Stimulated activated CD8-positive, alpha-beta memory T cell treated with anti-CD3 and anti-CD28 coated beads, Interleukin-2, amount 100 ng/mL, for 1 hour (primary cell): ENCODE measurements at places on chromosomes 16 and 17.

DNA sequence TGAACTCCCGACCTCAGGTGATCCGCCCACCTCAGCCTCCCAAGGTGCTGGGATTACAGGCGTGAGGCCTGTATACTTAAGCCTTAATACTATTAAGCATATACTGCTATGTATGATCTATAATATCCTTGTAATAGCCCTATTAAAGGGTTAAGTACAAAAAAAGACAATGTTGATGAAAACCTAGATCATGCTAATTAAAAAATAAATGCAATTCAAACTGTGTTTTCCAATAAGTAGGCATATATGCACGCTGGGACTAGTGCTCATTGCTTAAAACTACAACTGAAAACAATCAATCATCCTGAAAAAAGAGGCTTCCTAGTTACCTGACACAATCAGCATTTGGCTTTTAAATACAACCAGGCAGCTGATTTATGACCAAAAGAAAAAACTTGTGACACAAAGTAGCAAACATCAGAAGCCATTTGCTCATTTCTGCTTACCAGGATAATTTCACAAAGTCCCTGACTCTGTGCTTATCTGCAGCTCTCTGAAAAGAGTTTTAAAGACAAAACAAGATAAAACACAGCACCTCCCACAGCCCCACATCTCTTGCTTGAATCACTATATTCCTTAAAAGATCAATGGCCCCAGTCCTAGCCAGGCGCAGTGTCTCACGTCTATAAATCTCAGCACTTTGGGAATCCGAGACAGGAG is 11.1 kb downstream of the ZNF385C start:
- DNase-seq, result no peak

DNA sequence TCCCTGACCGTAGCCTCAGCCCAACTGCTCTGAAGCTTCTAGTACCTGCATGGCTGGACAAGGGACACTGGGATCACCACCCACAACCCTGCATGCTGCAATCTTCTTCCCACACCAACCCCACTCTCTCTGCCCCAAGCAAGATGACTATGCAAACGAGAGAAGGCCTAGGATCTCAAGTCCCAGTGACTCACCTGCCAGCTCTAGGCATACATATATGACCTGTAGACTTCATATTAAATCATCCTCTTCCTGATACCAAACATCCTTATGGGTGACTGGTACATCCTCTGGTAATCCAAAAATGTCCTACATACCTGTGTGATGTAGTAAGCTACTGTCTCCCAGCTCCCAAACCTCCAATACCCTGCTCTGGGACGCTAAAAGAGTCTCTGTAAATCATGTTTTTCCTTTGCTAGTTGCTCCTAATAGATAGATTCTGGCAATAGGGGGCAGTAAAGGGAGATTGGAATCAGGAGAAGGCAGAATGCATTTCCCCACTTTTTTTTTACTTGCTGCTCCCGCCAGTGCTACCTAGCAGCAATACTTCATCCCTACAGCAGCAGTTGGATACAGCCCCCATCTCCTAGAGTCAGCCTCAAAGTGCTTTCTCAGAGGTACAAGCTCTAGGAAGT is 43.4 kb upstream of the SOX9 start:
- no peak for DNase-seq

DNA sequence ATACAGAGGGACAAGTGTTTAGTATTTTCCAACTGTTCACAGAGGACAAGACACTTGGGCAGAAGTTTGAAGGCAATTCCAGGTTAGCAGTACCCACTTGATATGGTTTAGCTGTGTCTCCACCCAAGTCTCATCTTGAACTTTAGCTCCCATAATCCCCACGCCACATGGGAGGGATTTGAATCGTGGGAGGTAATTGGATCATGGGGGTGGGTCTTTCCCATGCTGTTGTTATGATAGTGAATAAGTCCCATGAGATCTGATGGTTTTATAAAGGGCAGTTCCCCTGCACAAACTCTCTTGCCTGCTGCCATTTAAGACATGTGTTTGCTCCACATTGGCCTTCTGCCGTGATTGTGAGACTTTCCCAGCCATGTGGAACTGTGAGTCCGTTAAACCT is 668.9 kb downstream of the MAF start:
- DNase-seq, result no peak

DNA sequence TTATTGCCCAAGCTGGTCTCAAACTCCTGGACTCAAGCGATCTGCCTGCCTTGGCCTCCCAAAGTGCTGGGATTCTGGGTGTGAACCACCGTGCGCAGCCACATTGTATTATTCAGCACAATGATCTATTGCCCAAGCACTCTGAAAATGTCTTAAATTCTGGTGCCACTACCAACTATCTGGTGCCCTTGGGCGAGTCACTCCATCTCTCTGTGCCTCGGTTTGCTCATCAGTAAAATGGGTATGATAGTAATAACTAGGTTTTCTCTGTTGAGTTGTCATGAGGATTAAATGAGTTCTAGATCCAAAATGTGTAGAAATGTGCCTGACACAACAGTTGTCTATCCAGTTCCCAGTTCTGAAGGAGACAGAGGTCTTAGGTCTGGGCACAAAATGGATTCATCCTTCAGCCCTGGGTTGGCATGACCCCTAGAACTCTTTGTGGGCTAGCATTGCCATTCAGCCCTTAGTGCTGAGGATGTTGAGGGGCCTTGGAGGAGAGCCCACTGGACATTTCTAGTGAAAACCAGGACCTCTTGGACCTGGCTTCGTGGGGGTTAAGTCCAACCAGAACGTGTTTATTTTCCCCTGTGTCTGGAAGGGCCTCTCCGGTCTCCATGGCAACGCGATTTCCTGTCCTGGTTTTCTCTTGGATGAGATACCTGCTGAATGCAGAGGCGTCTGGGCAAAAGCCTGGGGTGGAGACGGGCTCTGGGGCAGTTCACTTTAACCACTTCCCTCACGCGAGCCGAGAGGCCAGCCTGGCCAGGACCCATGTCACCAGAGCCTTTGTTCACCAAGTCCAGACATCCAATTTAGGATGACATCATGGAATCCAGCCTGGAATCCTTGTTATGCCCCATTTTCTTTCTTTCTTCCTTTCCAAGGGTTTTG is 43.7 kb upstream of the TNRC6A start:
- DNase-seq, result no peak

DNA sequence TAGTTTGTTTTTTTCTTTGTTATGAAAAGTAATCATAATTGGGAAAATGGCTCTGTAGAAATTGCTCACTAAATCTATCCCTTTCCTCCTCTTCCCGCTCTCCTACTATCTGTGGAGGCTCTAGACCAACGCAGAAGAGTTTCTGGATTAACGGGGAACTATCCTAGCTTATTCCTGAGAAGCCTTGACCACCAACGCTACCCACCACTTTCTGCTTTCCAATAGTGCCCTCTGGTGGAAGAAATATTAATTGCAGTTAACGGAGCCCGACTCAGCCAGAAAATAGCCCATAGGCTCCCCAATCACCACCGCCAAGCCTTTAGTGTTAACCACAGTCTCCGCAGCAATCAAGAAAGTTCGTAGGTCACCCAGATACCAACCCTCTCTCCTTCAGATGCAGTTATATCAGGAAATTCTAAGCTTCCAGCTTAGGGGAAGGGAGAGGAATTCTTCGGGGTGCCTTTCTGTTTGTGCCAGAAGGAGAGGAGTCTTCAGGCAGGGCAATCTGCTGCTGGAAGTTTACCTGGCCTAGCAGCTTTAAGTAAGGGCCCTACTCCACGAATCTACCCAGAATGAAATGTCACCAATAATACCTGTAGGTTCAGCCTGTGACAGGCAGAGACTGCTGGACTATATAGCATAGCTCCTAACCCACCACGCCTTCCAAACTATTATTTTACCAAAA is 23.0 kb upstream of the NSRP1 start:
- DNase-seq, result peak; percentile 11

DNA sequence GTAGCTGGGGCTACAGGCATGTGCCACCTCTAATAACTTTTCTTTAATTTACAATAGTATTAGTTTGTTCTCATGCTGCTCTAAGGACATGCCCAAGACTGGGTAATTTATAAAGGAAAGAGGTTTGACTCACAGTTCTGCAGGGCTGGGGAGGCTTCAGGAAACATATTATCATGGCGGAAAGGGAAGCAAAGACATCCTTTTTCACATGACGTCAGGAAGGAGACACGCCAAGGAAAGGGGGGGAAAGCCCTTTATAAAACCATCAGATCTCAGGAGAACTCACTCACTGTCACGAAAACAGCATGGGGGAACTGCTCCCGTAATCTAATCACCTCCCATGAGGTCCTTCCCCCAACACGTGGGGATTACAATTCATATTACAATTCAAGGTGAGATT is 18.3 kb downstream of the IL4R start:
- no peak for DNase-seq

GRCh38 chr17:79911430-79912399 is 72.5 kb upstream of the CBX4 start:
- no peak for DNase-seq
